Brain (organoid and tissue), 16 donors: ENCODE measurements at places on chromosomes 13 and 19.

GRCh38 chr19:44025217-44025936, at the start of gene ZNF222:
Gene ZNF222, plus strand, starts transcription at chr19:44025379. Its CDS starts 58 bp downstream, at chr19:44025437.
- DNase-seq: peak; percentile 95

GRCh38 chr13:48038761-48039160, 1.2 kb downstream of the NUDT15 start:
- DNase-seq: peak; percentile 5

DNA sequence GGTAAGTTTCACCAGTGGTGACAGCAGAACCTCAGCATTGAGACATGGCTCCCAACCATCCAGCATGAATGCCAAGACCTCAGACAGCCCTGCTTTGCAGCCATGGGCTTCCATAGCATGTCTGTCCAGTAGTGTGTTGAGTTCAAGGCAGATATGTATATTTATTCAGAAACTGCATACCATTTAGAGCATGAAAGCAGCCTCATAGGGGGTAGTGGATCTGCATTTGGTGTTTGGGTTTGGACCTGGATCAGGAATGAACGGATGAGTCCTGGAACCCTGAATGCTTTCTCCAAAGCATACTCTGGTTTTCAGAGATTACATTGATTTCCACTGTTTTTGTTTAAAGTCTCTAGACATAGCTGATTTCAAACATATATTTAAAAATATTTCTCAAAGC, 114.3 kb downstream of the ESD start:
- DNase-seq: no peak

DNA sequence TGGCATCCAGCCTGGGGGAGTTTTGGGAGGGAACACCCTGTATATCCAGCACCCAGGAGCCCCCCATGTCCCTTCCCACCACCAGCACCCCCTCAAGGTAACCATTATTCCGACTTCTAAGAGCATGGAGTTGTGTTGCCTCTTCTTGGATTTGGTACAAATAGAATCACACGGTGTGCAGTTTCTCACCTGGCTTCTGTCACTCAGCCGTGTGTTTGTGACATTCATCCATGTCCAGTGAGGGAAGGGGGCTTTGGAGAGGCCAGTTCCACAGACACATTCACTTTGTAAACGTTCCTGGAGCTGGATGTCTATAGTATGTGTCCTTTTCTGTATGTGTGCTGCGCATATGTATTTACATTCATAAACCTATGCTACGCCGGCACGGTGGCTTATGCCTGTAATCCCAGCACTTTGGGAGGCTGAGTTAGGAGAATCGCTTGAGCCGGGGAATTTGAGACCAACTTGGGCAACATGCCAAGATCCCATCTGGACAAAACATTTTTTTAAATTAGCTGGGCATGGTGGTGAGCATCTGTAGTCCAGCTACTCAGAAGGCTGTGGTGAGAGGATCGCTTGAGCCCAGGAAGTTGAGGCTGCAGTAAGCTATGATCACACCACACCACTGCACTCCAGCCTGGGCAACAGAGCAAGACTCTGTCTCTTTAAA, 36.6 kb downstream of the MYH14 start:
- no peak for DNase-seq

GRCh38 chr19:58544591-58545285, 874 bp downstream of the TRIM28 start:
- DNase-seq: peak; percentile 89

GRCh38 chr13:30132623-30133553, 174.5 kb downstream of the KATNAL1 start:
- DNase-seq: peak; percentile 99

GRCh38 chr13:40342901-40343300, 323.5 kb downstream of the FOXO1 start:
- no peak for DNase-seq

DNA sequence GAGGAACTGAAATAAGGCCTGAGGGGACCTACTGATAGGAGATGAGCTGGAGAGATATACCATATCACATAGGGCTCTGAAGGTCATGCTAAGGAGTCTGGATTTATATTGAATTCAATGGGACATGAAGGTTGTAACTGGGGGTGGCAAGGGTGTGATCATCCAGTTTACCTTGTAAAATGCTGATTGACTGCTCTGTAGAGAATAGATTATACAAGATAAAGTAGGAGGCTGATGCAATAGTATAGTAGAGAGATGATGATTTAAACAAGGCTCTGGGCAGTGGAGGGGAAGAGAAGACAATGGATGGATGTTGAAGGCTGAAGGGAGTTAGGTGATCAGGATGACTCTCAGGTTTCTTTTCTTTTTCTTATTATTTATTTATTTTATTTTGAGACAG, 18.0 kb upstream of the PAN3 start:
- DNase-seq: no peak

DNA sequence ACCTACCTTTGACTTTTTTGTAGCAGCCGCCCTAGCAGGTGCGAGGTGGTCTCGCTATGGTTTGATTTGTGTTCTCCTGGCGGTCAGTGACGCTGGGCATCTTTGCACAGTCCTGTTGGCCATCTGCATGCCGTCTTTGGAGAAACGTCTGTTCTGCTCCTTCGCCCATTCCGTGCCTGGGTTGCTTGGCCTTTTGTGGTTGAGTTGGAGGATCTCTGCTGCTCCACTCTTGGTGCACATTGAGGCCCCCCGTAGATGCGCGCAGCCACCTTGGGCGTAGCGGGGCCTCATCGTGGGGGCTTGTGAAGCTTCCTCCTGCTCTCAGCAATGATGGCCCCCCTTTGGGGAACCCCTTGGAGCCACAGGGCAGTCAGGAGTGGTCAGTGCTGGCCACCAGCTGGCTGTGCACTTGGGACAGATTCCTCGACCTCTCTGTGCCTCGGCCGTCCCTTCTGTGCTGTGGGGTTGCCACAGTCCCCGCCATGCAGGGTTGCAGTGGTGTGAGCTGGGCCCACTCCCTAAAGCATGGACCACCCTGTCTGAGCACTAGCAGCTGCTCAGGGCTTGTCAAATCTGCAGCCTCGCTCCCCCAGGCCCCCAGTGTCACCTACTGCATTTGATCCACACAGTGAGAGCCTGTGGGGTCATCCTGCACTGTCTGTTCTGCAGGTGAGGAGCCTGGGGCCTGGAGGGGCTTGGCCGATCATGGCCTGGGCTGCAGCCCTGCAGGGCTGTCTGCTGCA, 170.8 kb downstream of the KDM4B start:
- no peak for DNase-seq

- DNase-seq: no peak
Measured at GRCh38 chr13:20312292-20312691, 80.2 kb upstream of the GJB6 start.

- no peak for DNase-seq
Measured at GRCh38 chr13:48263196-48263595, 30.2 kb downstream of the ITM2B start.

GRCh38 chr19:38175422-38175821, 48.6 kb downstream of the DPF1 start:
- DNase-seq: no peak

GRCh38 chr19:38949580-38950367, 19.0 kb downstream of the MRPS12 start:
- DNase-seq: peak; percentile 97

DNA sequence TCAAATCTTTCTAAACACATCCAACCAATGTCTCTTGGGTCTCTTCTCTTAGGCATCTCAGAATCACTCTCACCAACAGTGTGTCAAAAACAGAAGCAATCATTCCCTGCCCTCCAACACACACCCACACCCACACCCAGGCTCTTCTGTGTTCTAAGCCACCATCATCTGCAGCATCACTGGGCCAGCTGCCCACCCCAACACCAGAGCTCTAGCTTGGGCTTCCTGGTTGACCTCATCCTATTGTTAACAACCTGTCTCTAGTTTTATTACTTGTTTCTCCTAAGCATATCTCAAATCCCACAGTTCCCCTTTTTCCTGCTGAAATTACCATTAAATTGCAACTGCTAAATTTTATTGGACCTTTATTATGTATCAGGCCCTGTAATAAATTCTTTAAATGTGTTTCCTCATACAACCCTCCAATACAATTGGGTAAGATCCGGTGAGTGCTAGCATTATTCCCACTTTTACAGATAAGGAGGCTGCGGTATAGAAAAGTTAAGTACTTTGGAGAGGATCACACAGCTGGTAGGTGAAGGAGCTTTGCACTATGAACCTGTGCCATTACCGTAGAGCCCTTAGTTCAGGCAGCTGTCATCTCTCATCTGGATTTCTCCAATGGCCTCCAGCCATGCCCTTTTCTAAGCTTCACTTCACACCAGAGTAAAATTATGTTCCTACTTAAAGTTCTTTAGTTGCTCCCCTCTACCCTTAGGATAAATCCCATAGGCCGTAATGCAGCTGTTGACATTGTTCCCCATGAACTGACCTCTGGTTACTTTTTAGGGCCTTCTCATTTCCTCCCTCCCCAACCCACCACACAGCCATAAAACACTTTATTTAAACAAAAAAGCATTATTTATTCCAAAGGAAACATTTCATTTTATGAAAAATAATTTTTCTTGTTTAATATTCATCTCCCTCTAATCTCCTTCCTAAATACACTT, 227.7 kb downstream of the B3GLCT start:
- no peak for DNase-seq

GRCh38 chr19:35931874-35932202, 4.3 kb upstream of the LRFN3 start:
- no peak for DNase-seq

GRCh38 chr19:17325881-17326594, 8.6 kb downstream of the ANO8 start:
- no peak for DNase-seq

DNA sequence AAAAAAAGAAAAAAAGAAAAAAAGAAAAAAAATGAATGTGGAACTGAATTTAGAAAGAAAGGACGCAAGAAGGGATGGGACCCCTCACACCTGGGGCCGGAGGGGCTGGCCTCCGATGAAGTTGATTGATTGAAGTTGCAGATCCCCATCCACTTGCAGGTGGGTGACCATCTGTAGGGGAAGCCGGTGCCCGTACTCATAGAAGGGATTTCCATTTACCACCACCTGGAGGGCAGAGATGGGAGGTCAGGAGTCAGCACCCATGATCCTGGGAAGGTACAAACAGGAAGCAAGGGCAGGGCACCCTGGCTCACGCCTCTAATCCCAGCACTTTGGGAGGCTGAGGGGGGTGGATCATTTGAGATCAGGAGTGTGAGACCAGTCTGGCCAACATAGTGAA, 6.4 kb downstream of the LGALS4 start:
- DNase-seq: no peak

GRCh38 chr19:709965-710571, 1.3 kb downstream of the PALM start:
- DNase-seq: no peak

- peak; percentile 14 for DNase-seq
Measured at GRCh38 chr19:35903550-35904179, 1.3 kb downstream of the HCST start.

- DNase-seq: no peak
Measured at GRCh38 chr13:34776390-34776981, 165.6 kb upstream of the NBEA start.
